ENCODE measurements at places on chromosomes 1 and 21. TPM values are rescaled to one million over a fixed set of nuclear protein-coding genes. Genes with fewer than 3 reads are reported as not detected.

- DNase-seq = no peak
Measured at GRCh38 chr1:217088521-217089284, 365.5 kb upstream of the ESRRG start.

- DNase-seq = no peak
Measured at GRCh38 chr1:28354121-28354520, 15.4 kb upstream of the PHACTR4 start.

DNA sequence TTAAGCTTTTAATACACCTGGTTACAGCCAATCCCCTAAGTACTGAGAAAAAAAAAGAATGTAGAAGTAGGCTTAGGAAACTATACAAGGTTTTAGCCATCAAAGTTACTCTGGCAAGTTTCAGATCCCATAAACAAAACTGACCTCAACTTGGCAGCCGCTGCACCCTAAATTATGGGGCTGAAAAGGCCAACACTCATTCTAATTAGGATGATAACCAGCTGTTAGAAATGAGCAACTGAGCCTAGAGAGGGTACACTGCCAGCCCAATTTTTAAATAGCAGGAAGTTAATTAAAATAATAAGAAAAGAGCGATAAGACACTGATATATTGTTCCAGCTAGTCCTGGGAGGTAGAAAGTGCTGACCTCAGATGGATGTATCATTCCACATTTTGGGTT, 105.7 kb upstream of the VAV3 start:
- DNase-seq = no peak

The LRRC71 gene
- total RNA-seq = not detected

The SLC45A1 gene
- total RNA-seq = 0.32 TPM
